ENCODE measurements at places on chromosomes 11 and 22.

GRCh38 chr11:43503417-43503816 lies 144.7 kb downstream of the TTC17 start:
- DNase-seq = no peak

DNA sequence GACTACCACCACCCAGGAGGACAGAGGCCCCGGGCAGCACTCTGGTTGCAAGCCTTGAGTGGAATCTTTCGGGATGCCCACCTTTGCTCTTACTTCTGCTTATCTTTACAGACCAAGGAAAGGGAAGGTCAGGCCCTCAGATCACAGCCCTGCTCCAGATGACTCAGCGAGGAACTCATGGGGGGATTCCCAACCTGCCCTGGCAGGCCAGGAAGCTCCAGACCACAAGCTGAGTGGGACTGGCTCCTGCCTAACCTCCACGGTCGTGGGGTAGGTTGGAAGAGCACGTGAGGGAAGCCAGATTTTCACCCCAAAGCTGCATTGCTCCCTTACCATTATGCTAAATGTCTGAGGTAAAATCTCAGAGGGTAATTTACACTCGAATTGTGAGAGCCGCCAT lies 11.8 kb downstream of the TBC1D10A start:
- peak; percentile 26 for DNase-seq

DNA sequence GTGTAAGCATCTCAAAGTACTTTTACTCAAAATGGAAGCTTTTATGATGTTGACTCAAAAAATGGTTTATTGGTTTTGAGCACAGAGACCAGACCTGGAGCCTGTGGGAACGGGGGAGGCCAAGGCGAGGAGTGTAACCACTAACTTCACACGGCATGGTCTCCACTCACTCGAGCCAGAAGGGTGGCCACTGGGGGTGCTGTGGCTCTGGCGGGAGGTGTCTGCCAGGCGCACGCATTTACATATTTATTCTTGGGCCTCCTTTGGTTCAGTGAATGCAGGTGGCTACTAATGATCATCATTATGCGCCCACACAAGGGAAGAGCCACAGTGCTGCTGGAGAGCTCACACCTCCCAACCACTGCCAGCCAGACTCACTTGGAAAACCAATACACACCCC lies 64.6 kb downstream of the FLRT1 start:
- no peak for DNase-seq

DNA sequence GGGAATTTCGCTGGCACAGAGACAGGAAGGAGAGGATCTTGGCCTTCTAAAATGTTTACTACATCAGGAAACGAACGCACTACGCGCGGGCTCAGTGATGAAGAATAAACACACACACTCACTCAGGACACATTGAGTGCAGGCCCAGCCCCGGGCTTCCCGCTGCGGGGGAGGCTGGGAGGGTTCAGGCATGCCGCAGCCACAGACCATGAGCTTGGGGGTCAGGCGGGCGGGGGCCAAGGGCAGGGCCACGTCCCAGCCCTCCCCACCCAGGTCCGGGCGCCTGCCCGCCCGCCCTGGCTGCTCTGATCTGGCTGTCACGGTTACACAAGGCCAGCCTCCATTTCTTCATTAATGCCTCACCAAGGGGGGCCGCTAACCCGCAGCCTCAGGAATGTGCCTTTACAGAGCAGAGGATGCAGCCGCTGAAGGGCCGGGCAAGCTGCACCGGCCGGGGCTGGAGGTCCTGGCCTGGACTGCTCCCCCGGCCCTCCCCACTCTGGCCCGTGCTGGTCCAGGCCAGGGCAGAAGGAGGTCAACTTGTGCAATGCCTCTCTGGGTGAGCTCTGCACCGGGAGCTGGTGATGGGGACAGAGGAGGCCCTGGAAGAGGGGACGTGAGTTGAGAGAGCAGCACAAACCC lies 41.7 kb downstream of the IGF2 start:
- no peak for DNase-seq

GRCh38 chr11:5737670-5738392 lies 1.6 kb downstream of the OR56B1 start:
- DNase-seq = no peak

- DNase-seq = no peak
Measured at GRCh38 chr11:128670631-128671030, 23.2 kb upstream of the FLI1 start.

GRCh38 chr11:69655479-69656428 lies 14.8 kb downstream of the CCND1 start:
- no peak for DNase-seq
